ENCODE measurements at places on chromosomes 6 and 20.

GRCh38 chr6:139369068-139369467 lies 5.4 kb downstream of the CITED2 start:
- no peak for DNase-seq

GRCh38 chr6:168071620-168072019 lies 7.4 kb downstream of the FRMD1 start:
- no peak for DNase-seq

GRCh38 chr6:27809939-27810767 lies 102.0 kb downstream of the OR2B2 start:
- DNase-seq: peak; percentile 83

DNA sequence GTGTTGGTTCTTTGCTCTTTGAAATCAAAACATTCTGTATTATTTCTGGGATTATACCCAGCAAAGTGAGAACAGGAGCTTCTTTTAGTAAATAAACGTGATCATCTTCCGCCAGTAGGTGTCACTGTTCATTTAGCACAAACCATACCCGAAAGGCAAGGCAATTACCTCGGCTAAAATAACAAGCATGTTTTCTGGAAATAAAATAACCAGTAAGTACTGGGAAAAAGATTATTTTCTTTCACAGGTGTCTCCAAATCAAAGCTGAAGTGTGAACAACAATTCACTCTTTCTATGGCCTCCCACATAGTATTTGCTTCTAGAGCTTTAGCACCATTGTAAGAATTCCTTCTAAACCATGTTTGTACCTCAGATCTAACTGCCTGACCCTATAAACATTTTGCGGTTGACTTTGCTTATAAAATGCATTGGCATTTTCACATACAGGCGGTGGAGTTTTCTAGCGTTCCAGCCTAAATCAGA lies 144.6 kb upstream of the AGPAT4 start:
- no peak for DNase-seq

GRCh38 chr6:4584801-4585200 lies 191.4 kb upstream of the CDYL start:
- no peak for DNase-seq

GRCh38 chr20:41600926-41601631 lies 17.1 kb downstream of the CHD6 start:
- no peak for DNase-seq

GRCh38 chr6:82865461-82865860 lies 200.2 kb downstream of the UBE3D start:
- no peak for DNase-seq

Data from activated naive CD4-positive, alpha-beta T cell treated with anti-CD3 and anti-CD28 coated beads, Interleukin-2, amount 50 U/mL, for 72 hours (primary cell).